ENCODE measurements at places on chromosomes 3 and 15.

DNA sequence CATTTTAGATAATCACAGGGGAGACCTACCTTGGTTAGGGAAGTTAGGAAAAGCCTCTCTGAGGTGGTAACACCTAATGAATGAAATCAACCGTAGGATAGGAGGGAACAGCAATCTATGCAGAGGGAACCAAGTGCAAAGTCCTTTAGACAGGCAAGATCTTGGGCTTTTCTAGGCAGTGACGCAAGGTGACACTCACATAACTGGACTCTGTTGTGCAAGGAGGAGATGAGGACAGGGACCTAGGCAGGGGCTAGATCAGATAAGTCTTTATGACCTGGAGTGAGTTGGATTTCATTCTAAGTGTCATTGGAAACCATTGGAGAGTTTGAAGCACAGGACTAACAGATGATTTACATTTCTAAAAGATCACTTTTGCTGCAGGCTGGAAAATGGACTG lies 4.6 kb upstream of the LMOD3 start:
- no peak for DNase-seq

DNA sequence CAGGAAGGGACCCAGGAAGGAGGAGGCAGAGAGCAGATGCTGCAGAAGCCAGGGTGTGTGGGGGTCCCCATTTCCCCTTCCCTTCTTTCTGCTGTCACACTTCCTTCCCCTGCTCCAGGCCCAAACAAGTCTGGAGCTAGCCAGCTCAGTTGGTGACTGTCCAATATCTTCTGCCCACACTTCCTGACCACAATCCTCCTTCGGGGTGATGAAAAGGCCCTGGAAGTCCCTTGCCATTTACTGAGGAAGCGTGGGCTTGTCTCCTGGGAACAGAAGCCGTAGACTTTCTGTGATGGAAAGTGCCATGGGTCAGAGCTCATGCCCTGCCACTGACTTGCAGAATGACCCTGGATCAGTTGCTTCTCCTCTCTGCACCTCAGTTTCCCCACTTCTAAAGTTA lies 39.0 kb downstream of the ANAPC13 start:
- DNase-seq: no peak

GRCh38 chr3:194389269-194389668 lies 9.8 kb downstream of the GP5 start:
- DNase-seq: no peak

DNA sequence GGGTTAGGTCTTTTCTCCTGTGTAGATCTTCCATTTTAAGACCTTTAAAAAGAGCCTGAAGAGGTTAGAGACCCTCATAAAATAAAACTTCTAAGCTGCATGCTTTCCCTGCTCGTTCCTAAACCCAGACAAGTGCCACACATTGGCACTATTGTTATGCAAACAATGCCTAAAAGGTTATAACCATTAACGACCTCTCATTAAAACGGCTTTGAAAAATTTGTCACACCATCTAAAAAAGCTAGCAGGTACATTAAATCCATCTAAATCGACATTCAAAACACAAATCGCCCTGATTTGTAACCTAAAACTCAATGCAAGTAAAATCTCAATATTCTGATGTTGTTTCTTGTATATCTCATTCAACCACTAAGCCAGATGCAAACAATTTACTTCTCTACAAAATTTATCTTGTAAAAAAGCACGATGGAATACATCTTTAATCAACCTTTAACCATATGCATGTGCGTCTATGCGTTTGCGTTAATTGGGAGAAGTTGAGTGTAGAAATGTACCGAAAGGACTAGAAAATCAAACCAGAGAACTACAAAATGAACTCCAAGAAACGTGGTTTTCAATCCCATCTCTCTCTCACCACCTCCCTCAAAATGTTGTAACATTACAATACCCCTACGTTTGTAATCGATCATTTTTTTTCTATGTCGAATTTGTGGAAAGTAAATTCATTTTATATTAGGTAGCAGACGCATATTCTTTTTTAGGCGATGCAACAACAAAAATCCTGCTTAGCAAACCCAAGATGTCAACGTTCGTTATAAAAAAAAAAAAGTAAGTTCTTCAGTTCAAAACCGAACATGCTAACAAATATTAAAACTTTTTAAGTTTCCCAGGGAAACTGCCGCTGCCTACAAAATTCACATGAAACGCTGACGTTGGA lies 1.2 kb downstream of the ALDH1A2 start:
- no peak for DNase-seq

DNA sequence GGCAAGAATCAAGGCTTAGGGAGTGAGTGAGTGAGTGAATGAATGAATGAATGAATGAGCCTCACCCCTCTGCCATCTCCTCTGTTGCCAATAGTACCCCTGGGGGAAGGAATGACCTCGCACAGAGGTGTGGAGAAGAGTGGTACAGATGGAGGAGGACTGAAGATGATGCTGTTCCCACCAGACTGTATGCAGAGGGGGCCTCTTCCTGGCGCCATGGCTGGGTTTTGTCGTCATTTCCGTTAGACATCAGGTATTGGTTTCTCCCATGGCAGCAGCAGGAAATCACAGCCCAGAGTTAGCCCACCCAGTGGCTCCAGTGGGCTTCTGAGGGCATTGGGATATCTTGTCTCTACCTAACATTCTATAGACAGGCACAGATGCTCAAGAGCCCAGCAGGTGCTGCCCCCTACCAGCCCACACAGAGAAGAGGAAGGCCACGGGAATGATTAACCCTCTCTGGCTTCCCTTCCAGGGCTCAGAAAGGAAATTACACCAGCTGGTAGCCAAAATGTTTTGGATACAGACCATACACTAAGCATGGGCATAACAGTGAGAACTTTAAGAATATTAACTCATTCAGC lies 109.8 kb upstream of the SLC6A11 start:
- no peak for DNase-seq

GRCh38 chr3:197149-197827 lies 725 bp downstream of the CHL1 start:
- no peak for DNase-seq

- no peak for DNase-seq
Observed at GRCh38 chr15:53834214-53834613, 74.8 kb upstream of the WDR72 start.

DNA sequence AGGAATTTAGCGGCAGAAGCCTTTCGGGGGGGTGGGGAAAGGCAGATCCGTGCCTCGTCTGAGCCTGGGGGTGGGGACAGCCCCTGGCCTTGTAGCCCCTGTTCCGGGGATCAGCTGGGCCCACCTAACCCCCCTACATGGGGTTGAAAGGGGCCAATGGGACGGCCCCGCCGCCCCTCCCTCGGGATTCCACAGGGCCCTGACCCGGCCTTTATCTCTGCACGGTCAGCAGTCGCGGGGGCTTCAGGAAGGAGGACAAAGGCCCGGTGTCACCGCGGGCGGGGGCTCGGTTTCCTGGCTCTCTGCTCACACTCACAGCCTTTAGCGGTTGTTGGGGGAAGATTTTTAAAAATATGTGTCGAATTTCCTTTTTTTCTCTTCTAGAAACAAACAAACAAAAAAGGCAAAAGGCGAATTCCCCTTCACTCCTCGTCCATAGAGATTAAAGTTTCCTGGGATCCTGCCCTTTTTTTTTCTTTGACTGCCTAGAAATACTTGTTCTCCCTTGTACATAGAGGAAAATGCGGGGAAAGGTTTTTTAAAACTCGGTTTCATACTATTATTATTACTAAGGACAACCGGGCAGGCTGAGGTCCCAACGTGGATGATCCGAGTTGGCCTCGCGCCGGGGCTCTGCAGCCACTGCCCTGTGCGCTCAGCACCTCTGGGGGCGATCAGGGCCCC lies 7.9 kb downstream of the FOXL2 start:
- no peak for DNase-seq

Measured in hippocampal formation (tissue), 2 donors.